ENCODE measurements at places on chromosomes 4 and X.
A peak's percentile ranks its signal among the peaks of the same experiment; 100 is the strongest.

DNA sequence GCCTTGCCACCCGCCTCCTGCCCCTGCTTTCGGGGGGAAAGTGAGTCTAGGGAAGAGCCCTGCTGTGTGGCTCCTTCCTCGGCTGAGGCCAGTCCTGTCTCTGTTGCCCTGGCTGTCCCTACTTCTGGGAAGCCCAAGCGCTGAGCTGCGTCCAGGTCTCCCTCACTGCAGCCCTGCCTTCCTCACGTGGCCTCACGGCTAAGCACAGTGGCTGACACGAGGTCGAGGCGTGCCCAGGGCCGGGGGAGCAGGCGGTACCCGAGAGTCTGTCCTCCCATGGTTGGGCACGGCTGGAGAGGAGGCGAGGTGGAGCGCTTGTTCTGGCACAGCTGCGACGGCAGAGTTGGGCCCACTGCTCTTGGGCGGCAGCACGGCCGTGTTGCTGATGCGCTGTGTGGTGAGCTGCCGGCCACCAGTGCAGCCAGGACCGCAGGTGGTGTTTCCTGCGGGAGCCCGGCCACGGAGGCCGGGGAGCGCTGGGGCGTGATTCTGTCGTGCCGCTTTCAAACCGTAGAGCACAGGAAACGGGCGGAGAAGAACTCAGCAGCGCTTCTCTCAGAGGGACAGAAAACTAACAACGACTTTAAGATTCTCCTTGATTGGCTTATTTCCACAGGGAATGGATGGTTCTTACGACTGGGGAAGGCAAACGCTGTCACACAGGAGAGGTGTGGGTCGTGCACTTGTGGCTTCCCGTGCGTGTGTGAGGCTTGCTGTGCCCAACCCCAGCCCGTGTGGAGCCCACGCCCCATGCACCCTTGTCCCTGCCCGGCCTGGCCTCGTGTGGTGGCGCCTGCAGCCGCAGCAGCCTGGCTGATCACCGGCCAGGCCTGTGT, 21.3 kb downstream of the MAEA start:
- no peak for DNase-seq

DNA sequence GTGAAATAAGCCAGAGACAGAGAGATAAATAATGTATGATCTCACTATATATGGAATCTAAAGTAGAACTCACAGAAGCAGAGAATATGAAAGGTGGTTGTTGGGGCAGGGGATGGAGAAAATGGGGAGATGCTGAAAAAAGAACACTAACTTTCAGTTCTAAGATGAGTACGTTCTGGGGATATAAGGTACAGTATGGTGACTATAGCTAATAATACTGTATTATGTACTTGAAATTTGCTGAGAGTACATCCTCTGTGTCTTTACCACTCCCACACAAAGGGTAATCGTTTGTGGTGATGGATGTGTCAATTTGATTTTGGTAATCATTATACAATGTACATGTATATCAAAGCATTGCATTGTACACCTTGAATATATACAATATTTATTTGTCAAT, 6.6 kb downstream of the FBXL5 start:
- DNase-seq: no peak

GRCh38 chrX:19554786-19555185, 39.5 kb upstream of the MAP3K15 start:
- no peak for DNase-seq

GRCh38 chrX:3076416-3076991, 35.2 kb downstream of the ARSF start:
- DNase-seq: no peak

- no peak for DNase-seq
These were observed 34.1 kb downstream of the ART3 start for GRCh38 chr4:76108467-76109181.

DNA sequence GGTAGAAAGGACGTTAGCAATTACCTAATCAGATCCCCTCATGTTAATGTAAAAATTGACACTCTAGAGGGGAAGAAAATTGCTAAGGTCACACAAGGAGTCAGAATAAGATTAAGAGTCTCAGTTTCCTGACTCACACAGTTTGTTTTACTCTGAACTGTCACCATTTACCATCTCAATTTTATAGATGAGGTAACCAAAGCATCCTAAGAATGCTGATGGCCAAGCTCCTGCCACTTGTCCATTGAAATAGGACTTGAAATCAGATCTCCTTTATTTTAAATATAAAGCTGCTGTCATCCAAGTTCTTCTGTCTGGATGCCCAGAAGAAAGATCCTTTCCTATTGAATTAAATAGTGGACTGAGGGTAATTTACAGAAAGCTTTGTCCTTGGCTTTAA, 114.8 kb upstream of the VAMP7 start:
- no peak for DNase-seq

DNA sequence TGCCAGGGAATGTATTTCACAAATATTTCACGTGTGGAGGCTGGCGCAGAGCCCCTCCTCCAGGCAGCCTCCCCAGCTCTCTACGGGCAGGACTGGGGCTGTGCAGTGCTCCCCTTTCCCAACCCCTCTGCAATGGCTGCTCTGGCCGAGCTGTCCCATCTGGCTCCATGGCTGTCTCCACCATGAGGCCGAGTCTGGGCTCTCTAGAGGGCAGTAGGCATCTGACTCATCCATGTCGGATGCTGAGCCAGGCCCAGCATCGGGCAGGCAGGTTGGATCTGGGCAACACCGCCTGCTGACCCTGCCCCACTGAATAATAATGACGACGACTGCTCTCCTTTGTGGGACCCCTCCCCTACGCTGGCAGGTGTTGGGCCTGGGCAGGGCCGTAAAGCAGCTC, 11.0 kb upstream of the SH3TC1 start:
- peak; percentile 22 for DNase-seq

DNA sequence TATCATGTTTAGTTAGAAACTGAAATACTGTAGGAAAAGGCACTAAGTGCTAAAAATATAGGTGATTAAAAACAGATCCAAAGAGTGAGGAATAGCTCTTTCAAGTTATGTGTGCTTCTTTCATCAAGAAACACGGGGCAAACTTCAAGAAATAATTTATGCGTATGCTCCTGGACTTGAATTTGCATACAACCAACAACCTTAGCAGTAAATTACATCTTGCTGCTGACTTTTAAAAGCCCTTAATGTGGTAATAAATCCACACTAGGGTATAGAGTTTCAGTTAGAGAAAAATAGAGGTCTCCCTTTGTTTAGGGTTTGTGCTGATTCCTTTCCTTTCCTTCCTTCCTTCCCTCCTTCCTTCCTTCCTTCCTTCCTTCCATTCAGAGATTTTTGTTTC, 94.5 kb upstream of the GC start:
- no peak for DNase-seq

Data from HuH-7.5 (cell line).